ENCODE measurements at places on chromosomes 7 and 10.

GRCh38 chr7:42414028-42414427 is 177.0 kb upstream of the GLI3 start:
- no peak for DNase-seq

- DNase-seq = peak; percentile 18
Measured at GRCh38 chr7:114085592-114086501, 167.0 kb upstream of the PPP1R3A start.

- no peak for DNase-seq
Measured at GRCh38 chr7:43593010-43593409, 10.1 kb downstream of the STK17A start.

- no peak for DNase-seq
Measured at GRCh38 chr10:46234026-46234425, 52.8 kb upstream of the ANTXRL start.

DNA sequence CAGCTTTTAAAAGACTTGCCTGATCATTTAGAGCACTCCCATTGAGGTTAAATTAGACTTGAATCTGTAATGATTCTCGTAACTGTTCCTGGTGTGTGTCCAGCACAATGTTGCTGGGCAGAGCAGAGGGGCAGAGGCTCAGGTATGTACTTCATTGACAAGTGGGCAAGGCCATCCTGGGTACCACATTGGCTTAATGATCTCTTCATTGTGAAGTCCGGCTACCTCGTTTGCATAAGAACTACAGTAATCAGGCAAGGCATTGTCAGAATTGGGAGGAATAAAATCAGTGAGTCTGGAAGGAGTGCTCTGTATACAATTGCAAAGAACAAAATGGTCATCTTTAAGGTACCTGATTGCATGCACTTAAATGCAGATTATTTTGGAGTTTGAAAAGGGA is 6.1 kb downstream of the RPS24 start:
- no peak for DNase-seq

GRCh38 chr10:78642269-78642816 is 426.4 kb upstream of the ZMIZ1 start:
- DNase-seq = no peak

- DNase-seq = peak; percentile 61
Measured at GRCh38 chr10:28769091-28769604, 91.8 kb downstream of the BAMBI start.

DNA sequence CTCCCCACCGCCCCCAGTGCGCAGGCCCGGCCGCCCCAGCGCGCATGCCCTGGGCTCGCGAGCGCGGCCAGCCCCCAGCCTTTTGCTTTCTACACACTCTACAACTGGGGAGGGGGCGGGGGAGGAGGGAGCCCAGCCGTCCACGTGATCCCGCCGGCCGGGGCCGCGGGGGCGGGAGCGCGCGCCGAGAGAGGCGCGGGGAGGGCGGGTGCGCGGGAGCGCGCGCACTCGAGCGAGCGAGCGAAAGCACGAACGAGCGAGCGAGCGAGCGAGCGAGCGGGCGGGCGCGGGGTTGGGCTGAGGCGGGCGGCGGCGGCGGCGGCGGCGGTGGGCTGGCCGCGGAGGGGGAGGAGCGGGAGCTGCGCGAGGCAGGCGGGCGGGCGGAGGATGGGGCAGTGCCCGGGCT is at the start of gene AUTS2:
TSS of gene AUTS2 (plus strand) at position 395 of the 406 bp plus-strand sequence. CDS start 1,179 bp downstream, outside the sequence.
- peak; percentile 32 for DNase-seq

DNA sequence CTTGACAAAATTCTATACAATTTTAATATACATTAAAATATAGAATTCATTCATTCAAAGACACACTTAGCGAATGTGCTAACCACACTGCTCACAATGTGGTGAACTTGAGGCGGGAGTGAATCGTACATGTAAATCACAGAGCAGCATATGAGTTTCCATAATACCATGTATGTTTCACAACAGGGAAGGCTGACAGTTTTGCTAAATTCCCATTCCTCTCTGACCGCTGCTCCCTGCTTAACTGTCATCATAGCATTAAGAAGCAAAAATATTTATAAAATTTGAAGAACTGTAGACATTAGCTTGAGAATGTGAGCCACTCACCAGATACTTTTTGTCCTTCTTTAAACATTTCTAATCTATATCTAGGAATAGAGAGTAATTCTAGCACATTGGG is 763.3 kb downstream of the MAGI2 start:
- no peak for DNase-seq

- no peak for DNase-seq
Measured at GRCh38 chr7:130598056-130598455, 70.5 kb downstream of the COPG2 start.

DNA sequence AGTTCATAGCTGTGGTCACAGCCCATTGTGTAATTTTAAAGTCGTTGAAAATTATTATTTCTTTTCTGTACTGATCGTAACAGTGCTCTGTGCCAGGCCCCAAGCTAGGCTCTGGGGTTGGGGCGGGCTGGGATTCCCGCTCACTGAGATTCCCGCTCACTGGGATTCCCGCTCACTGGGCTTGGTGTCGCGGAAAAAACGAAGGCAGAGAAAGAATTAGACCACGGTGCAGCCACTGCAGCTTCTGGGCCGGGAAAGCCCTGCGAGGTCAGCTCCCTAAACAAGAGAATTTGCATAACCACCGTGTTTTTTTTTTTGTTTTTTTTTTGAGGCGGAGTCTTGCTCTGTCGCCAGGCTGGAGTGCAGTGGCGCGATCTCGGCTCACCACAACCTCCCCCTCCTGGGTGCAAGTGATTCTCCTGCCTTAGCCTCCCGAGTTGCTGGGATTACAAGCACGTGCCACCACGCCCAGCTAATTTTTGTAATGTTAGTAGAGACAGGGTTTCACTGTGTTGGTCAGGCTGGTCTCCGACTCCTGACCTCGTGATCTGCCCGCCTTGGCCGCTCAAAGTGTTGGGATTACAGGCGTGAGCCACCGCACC is 31.2 kb downstream of the FOXK1 start:
- no peak for DNase-seq

GRCh38 chr7:144454256-144455039 is 51.0 kb upstream of the NOBOX start:
- DNase-seq = no peak

DNA sequence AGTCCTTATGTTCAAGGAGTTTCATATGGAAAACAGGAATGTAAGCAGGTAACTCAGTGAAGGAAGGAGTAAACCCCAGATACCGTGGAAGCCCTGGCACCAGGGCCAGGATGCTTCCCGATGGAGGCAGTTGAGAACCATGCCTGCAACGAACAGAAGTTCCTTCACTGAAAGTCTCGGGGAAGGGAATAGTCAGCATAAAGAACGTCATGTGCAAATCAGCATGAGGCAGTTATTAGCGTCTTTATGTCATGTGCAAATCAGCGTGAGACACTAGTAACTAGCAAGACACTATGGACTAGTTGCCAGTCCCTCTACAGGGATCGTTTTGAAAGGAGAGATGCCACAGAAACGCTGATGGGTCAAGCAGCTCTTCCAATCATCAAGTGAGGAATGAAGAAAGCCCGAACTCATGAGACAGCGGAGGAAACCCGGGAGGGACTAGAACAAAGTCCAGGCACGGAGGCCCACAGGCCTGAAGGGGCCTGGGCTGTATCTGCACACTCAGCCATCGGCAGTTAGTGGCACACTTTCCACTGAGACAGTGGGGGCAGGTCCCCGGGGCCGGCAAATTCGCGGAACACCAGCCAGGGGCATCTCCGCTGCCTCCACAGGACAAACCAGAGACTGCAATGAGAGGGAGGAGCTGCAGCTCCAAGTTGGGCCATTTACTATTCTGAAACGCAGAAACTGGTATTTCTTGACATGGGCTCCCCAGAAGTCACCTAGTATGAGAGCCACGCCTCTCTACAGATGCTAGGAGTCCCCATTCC is 109.6 kb downstream of the SFMBT2 start:
- no peak for DNase-seq

DNA sequence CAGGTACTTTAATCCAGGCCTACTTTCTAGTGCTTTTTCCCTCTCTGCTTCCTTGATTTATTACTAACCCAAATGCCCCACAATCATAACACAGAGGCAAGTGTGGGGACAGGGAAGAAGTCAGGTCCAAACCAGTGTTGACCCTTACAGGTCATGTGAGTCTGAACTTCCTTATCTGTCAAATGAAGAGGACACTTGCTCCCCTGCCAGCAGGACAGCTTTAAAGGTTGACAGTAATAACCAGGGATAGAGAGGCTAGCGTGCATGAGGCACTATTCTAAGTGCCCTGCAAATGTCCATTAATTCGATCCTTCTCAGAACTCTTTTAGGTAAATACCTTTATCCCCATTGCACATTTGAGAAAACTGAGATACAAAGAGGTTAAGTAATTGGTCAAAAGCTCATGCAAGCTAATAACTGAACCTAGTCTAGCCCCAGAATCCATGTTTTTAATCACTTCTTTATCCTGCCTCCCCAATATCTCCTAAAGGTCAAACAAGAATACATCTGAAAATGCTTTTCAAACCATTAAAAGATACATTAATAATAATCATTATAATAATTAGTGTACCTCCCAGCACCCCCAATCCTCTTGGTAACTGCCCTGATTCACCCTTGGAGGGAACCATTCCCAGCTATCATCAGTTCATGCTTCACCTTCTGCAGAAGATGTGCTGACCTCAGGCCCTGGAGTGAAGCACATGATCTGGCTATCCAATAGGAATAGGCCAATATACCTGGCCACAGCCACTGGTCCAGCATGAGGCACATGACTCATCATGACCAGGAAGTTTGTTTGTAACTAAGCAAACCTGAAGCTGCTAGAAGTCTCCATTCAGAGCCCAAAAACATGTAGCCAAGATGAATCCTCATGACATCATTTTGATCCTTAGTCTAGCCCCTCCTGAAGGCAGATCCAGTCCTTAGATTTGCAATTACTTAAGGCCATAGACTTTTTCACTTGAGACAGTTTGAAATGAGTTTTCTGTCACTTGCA is 40.7 kb downstream of the SGMS1 start:
- no peak for DNase-seq

DNA sequence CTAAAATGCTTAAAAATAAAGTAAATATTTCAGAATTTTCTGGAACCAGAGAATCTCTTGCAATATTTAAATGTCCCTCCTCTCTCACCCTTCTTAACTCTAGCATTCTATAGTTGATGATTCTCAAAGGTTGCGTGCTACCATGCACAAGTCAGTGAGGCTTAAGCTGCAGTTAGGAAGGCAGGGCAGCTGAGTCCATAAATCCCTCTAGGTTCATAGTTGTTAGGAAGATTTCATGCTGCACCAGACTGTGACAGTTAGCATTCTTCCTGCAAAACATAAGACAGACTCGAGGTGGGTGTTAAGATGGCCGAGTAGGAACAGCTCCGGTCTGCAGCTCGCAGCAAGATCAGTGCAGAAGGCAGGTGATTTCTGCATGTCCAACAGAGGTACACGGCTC is 70.6 kb downstream of the MET start:
- DNase-seq = no peak

DNA sequence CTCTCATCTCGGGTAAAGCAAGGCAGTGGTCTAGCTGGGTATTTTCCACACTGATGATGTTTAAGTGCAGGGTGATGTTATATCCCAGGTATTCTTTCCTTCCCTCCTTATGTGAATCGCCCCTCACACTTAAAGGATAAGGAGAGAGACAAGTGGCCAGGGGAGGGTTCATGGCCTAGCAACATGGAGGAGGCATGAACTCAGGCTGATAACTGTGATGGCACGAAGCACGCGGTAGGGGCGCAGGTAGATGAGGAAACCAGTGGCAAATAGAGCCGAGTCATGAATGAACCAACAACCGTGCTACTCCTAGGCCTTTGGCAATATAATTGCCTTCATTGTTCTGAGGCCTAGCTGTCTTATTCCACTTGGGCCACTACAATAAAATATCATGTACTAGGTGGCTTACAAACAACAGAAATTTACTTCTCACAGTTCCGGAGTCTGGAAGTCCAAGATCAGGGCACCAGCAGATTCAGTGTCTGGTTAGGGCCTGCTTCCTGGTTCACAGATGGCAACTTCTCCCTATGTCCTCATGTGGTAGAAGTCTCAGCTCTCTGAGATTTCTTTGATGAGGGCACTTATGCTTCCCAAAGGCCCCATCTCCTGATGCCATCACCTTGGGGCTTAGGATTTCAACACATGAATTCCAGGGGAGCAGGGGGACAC is 56.0 kb upstream of the PIK3CG start:
- DNase-seq = no peak

GRCh38 chr7:137399827-137400823 is 56.6 kb upstream of the PTN start:
- no peak for DNase-seq

DNA sequence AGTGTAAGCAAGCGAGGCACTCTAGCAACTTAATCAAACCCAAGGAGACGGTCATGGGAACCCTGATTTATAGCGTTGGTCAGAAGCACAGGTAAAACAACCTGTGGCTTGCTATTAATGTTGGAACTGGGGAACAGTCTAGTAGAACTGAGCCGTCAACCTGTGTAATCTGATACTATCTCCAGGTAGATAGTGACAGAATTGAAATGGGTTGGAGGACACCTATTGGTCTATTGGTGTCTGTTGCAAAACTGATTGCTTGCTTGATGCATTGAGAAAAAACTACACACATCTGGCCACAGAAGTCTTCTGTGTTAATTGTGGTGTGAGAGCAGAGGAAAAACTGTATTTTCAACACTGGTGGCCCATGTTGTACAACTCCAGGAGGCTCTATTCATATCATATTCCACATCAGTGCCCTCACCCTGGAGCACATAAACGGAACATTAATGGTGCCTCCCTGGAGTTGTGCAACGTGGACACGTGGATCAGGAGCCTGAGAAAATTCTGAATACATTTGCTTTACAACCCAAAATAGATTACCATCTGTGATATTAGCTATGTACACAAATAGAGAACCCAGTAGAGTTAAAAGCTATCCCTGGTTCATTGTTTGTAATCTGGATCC is 112.2 kb downstream of the MYO3A start:
- no peak for DNase-seq

DNA sequence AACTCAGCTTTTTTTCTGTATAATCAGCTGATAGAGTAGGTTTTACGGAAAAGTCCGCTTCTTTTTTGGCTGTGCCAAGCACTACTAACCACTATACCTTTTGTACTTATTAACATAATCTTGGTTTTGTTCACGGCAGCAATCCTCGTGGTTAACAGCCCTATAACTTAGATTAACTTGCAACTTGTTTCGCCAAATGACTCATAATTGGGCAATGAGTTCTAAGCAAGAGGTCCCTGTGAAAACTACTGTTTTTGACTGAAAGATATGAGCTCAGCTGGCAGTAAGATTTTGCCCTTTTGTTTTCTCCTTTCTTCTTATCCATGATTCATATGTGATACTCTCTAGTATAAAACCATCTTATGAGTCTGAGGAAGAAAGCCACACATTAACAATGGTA is 345.0 kb upstream of the PCDH15 start:
- DNase-seq = peak; percentile 88

- DNase-seq = no peak
Measured at GRCh38 chr7:137879357-137880158, 32.8 kb upstream of the DGKI start.

DNA sequence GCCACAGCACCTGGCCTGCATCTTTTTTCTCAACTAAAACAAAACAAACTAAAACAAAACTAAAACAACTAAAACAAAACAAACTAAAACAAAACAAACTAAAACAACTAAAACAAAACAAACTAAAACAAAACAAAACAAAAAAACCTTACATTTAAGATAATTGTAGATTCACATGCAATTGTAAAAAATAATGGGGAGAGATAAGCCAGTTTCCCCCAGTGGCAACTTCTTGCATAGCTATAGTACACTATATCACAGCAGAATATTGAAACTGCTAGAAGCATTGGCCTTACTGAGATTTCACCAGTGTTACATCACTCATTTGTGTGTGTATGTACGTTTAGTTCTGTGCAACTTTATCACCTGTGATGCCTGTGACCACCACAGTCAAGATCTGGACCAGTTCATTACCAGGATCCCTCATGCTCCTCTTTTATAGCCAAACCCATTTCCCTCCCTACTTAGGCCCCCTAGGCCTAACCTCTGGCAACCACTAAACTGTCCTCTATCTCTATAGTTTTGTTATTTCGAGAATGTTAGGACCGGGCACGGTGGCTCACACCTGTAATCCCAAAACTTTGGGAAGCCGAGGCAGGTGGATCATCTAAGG is 9.3 kb downstream of the FXYD4 start:
- DNase-seq = no peak
